ENCODE measurements at places on chromosomes 2 and 18. TPM values are rescaled to one million over a fixed set of nuclear protein-coding genes. Genes with fewer than 3 reads are reported as not detected.

OXER1 gene
- total RNA-seq = 0.75 TPM

PROM2 gene
- 1.2 TPM for total RNA-seq

AMER3 gene
- total RNA-seq = not detected

CBLN2 gene
- not detected for total RNA-seq

PCARE gene
- total RNA-seq = not detected

SLC11A1 gene
- 60.8 TPM for total RNA-seq

SOX11 gene
- not detected for total RNA-seq

SNORC gene
- 0.17 TPM for total RNA-seq

ANKRD30B gene
- total RNA-seq = not detected

FEV gene
- total RNA-seq = not detected

CHRNA1 gene
- total RNA-seq = 0.44 TPM

BCL11A gene
- total RNA-seq = 0.38 TPM

TRMT61B gene
- total RNA-seq = 16.3 TPM

TWIST2 gene
- total RNA-seq = 93.3 TPM

ST6GAL2 gene
- total RNA-seq = 0.17 TPM

CAVIN2 gene
- 21.9 TPM for total RNA-seq

FBLN7 gene
- 13.0 TPM for total RNA-seq

ALPI gene
- not detected for total RNA-seq

TUBA4B gene
- total RNA-seq = not detected

RAB6D gene
- not detected for total RNA-seq

DNAH7 gene
- 2.0 TPM for total RNA-seq

GREB1L gene
- 39.7 TPM for total RNA-seq
